ENCODE measurements at places on chromosomes 4 and X.

- no peak for DNase-seq
These were observed 434.3 kb downstream of the SPRY1 start for GRCh38 chr4:123830930-123831329.

GRCh38 chr4:182246401-182247205, 3.4 kb downstream of the TENM3 start:
- DNase-seq: peak; percentile 82

- DNase-seq: no peak
These were observed 351.8 kb upstream of the GNPDA2 start for GRCh38 chr4:45078201-45078600.

DNA sequence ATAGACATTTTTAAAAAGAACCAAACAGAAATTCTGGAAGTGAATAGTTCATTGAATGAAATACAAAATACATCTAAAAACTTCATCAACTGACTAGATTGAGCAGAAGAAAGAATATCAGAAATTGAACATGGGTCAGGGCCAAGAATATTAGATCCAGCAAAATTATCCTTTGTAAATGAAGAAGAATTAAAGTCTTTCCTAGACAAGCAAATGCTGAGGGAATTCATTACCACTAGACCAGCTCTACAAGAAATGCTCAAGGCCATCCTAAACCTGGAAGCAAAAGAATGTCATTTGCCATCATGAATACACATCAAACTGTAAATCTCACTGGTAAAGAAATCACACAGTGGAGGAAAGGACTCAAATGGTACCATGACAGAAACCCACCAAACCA, 72.7 kb upstream of the RPL34 start:
- no peak for DNase-seq

GRCh38 chr4:11488657-11489452, 60.2 kb upstream of the HS3ST1 start:
- no peak for DNase-seq

GRCh38 chr4:154124539-154125255, 335.8 kb upstream of the SFRP2 start:
- no peak for DNase-seq

GRCh38 chrX:134649770-134650169, 8.5 kb downstream of the PLAC1 start:
- no peak for DNase-seq

DNA sequence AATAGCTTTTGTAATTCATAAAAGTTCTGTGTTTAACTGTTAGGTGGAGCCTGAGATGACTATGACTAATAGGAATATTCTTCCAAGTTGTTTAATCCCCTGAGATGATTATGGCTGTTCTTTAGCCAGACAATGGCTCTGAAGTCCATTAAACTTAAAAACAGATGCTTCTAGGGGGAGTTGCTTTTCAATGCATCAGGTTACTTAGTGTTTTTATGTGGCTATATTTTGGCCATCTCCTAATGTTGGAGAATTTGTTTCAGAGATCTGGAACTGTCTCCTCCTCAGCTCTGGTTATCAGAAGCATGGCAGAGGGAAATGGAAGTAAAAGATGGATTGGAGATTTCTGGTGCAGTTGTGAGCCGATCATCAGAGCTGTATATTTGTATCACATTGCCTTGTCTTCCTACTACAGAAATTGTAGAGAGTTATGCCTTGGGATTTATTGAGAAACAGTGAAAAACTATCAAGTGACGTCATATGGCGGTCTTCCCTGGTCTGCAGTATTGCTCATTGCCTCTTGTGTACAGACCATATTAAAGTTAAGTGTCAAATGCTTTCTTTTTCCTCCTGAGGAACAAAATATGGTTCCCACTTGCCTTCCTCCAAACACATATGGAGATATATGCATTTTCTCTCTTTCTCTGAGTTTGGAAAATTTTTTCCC, 29.8 kb downstream of the SGMS2 start:
- DNase-seq: no peak

DNA sequence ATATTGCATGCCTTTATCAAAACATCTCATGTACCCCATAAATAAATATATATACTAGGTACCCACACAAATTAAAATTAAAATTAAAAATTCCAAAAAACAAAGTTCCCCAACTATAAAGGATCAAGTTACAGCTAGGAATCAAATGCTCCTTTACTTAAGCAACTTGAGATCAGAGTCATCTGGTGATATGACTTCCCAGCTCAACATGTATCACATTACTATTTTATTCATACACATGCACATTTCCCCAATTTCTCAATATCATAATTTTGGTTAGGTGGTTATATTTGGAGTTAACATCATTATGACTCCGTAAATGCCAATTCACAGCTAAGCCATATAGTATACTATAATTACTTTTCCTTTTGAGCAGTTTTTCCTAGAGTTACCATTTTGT, 60.9 kb downstream of the CLOCK start:
- DNase-seq: no peak

DNA sequence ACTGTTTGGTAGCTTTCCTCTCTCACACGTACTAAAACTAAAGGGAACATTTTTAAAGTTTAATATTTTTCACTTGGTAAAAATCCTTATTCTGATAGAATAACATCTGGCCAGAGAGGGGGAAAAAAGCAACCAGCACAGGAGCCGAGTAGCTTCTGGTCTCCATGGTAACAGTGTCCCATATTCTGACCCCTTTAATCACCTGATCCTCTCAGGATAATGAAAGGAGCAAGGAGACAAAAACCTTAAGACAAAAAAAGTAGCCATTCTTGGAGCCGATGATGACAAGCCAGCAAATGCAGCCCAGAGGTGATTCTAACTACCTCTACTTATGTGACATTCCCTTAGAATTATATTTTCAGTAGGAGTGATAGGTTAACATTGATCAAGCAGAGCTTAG, 126.6 kb downstream of the SLC39A8 start:
- DNase-seq: no peak

DNA sequence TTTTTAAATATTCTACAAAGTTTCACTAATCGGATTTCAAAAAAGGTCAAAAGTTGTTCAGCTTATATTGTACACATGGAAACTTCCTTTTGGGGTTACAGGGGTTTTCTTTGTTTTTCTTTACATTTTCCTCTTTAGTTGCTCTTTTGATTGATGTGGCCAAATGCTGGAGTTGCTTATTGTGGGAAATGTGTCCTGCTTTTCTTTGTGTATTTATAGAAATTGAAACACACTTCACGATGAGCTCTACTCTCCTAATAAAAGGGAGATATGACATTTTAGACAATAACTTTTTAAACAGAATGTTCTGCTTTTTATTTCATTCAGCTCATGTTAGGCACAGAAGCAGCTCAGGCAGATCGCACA, 50.7 kb upstream of the SPRY1 start:
- no peak for DNase-seq

DNA sequence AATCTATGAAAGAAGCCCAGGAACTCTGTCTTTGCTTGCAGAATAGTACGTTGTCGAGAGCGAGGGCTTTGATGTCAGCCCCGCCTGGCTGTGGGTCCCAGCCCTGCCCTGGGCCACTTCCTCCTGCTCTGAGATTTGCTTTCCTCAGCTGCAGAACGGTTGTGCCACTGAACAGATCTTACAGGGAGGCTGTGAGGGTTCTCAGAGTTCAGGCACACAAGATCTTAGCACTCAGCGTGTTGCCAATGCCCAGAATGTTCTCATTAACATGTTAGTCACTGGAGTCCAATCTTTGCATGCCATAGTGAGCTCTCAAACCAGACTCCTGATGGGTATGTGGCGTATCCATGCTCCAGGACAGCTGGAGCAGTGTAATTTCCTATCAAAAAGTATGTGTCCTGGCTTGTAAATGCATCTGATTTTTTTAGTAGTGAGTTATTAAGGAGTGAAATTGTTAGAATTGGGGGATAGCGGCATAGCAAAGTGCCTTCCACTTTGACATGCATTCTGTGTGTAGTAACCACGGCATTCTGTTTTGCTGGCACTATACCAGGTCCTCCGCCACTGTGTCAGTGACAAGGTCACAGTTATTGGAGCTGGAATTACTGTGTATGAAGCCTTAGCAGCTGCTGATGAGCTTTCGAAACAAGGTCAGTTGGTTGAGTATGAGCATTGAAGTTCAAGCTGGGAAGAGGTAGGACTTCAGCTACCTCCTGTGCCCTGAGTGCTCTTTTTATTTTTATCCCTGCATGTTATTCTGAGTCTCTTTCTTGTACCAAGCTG, 31.6 kb downstream of the TKTL1 start:
- DNase-seq: no peak

GRCh38 chr4:1060121-1060520, 48.7 kb downstream of the FGFRL1 start:
- DNase-seq: no peak

DNA sequence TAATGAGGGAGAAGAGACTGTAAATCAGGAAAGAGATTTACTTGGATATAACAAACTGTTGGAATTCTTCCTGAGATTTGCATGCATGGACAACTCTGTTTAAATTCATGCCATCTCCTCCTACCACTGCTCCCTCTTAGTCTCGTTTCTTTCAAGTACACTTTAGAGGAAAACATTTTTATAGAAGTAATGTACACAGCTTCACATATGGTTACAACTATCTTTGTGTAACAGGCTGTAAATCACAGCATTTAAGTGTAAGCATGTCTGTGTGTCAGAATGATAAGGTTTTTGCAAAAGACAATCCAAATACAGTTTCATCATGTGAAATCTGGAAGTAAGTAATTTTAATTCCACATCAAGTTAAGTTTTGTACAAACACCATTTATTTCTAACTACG, 21.5 kb upstream of the ENPEP start:
- DNase-seq: no peak

DNA sequence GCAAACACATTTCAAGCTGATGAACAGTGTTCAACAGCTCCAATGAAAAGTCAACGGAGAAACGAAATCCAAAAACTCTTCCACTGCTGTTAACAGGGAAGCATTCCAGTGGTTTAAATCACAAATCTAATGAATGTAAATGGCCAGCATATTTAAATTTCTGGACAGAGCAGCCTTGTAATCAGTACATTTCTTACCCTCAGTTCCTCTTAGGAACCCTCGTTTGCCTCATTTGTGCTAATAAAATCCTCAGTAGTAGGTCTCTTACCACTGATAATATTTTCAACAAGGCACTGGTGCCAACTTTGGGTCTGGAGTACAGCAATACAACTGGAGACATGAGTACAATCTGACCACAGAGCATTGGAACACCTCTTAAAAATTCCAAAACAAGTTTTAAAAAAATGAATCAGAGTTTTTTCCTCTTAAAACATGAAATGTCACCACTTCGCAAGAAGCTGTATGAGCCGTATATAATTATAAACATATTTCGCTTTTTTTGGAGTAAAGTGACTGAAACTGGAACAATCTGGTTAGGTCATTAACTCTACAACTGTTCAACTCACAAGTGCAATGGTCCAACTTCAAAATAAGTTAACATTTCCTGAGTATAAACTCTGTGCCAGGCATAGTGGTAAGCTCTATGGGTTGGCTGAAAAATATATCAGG, 211.2 kb downstream of the CPEB2 start:
- no peak for DNase-seq
